Suprapubic skin (tissue), 4 donors: ENCODE measurements at places on chromosomes 12 and 14. TPM values are rescaled to one million over a fixed set of nuclear protein-coding genes. Genes with fewer than 3 reads are reported as not detected.

Gene GLRX5
- total RNA-seq, result 29.6 TPM

Gene STX2
- total RNA-seq, result 4.3 TPM

Gene DCN
- 584 TPM for total RNA-seq

Gene APAF1
- 10.2 TPM for total RNA-seq

Gene PRB4
- total RNA-seq, result not detected

Gene SLC2A13
- total RNA-seq, result 10.4 TPM

Gene KRT2
- 1,953 TPM for total RNA-seq

Gene RBM23
- total RNA-seq, result 104 TPM

Gene MAP3K9
- total RNA-seq, result 16.4 TPM

Gene KRT6C
- not detected for total RNA-seq

Gene SMIM10L1
- total RNA-seq, result 4.0 TPM

Gene LMNTD1
- not detected for total RNA-seq

Gene NPFF
- not detected for total RNA-seq

Gene CPSF6
- 32.4 TPM for total RNA-seq

Gene FOXG1
- total RNA-seq, result not detected

Gene TMEM253
- total RNA-seq, result 0.53 TPM

Gene TTC9
- 3.6 TPM for total RNA-seq

Gene ANO4
- not detected for total RNA-seq

Gene SPTB
- 0.51 TPM for total RNA-seq

Gene HPD
- total RNA-seq, result 1.4 TPM

Gene ADAMTS20
- not detected for total RNA-seq

Gene COCH
- 7.9 TPM for total RNA-seq

Gene ANKRD33
- total RNA-seq, result not detected
